ENCODE measurements at places on chromosomes 13 and 19. TPM values are rescaled to one million over a fixed set of nuclear protein-coding genes. Genes with fewer than 3 reads are reported as not detected.

Gene ELAVL3
- total RNA-seq: 0.66 TPM

DNA sequence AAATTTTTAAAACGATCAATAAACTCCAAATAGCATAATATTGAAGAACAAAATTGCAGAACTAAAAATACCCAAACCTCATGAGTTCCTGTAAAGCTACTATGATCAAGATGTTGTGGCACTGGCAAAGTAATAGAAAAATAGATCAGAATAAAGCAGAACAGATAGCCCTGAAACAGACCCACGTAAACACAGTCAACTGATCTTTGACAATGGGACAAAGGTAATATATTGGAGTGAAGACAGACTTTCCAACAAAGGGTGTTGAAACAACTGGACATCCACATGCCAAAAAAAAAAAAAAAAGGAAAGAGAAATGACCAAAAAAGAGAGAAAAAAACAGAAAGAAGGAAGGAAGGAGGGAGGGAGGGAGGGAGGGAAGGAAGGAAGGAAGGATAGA is 138.7 kb downstream of the IRS2 start:
- no peak for DNase-seq

DNA sequence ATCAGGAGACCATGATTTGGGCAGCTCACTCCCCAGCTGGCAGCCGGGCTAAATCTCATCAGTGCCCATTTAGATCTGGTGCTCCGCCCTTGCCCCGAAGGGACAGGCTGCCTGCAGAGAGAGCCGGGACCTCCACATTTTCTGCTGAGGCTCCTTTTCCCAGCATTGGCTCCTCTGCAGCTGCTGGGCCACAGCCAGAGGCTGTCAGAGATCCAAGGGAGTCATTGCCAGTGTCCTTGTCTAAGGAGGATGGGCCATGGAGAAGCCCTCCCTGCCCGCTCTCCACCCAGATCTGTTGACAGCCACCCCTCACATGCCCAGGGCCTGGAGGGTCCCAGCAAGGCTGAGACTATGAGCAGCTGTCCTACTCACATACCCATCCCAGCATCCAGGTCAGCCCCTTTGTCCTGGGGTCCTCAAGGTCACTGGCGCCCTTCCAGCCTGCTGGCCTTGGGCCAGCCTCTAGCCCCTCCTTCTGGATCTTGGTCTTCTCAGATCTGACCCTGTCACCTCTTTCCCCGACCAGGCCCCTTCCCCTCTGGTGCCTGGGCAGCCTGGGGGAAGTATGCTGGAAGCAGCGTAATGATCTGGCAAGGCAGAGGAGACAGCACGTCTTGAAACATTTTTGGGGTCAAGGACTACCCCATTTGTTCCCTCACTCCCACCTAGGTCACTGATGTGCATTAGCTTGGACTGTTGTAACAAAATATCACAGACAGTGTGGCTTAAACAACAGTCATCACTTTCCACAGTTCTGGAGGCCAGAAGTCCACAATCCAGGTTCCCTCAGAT is 7.9 kb downstream of the PIN1 start:
- no peak for DNase-seq

DNA sequence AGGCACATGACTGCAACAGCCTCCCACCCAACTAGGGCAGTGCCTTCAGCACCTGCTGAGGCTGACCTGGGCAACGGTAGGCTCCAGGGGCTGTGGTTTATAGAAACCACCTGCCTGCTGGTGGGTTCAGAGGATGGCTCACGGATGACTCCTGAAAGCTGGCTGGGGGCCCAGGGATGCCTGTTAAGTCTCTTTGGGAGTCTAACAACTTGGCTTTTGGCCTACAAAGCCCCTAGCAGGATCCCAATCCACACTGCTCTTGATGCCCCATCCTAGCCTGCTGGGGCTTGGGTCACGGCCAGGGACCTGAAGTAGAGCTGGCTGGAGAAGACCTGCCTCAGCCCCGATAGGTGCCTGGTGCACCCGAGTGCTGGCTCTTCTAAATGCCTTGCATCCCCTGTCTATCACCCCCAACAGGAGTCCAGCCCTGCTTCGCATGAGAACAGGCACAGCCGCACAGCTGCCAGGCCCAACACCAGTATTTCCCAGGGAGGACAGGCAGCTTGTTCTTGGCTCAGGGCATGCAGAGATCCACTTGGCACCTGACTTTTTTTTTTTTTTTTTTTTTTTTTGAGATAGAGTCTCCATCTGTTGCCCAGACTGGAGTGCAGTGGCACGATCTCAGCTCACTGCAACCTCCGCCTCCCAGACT is 9.1 kb upstream of the EPHX3 start:
- no peak for DNase-seq

DNA sequence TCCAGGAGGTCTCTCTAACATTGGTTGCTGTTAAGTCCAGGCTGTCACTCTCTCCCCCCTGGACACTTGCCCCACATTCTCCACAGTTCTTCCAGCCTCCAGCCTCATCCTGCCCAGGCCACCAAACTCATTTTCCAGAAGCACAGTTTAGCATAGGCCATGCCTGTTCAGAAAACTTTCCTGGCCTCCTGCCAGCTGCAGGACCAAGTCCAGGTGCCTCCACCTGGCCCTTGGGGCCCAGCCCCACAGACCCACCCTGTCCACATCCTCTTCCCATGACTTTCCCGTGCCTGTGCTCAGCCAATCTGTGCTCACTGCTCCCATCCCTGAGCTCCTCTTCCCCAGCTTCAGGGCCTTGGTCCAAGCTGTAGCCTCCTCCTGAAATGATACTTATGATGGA is 905.0 kb downstream of the UQCRFS1 start:
- no peak for DNase-seq
